ENCODE measurements at places on chromosomes 6 and 20. TPM values are rescaled to one million over a fixed set of nuclear protein-coding genes. Genes with fewer than 3 reads are reported as not detected.

The UST gene
- total RNA-seq: 4.1 TPM

The NFKBIL1 gene
- total RNA-seq: 11.0 TPM

The FAM162B gene
- not detected for total RNA-seq

The RCAN2 gene
- total RNA-seq: not detected

The TXLNB gene
- not detected for total RNA-seq

The POU3F2 gene
- total RNA-seq: not detected

The DSP gene
- 48.6 TPM for total RNA-seq

The BNIP5 gene
- not detected for total RNA-seq

All from A549 treated with GW870086 at 1 μM for 4 hours (cell line).